ENCODE measurements at places on chromosomes 7 and 10.

DNA sequence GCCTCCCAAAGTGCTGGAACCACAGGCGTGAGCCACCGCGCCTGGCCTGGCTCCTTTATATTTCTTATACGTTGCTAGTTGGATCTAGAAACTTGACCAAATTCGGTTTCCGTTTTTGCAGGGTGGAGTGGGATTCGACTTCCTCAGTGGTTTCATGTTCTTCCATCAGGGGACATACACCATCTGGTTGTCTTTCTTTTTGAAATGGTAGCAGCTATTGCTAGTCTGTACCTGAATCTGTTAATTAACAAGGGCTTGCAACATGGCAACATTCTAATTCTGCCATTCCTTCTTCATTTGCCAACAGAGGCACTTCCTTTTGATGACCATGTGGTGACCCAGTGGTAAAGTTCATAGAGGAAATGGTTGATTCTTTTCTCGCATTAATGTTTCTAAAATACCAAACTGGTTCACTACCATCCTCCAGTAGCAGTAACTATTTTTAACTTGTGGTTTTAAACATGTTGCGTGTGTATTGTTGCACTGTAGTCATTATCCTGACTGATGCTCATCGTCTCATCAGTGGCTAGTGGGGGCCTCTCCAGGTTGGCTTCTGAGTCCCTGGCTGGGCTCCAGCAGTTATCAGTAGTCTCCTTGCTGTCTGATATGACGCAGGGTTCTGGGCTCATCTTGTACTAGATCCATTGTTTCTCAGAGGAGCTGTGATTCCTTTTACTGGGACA, 159.2 kb downstream of the RGS10 start:
- no peak for DNase-seq

- DNase-seq, result no peak
Observed at GRCh38 chr10:3948843-3949242, 163.8 kb upstream of the KLF6 start.

DNA sequence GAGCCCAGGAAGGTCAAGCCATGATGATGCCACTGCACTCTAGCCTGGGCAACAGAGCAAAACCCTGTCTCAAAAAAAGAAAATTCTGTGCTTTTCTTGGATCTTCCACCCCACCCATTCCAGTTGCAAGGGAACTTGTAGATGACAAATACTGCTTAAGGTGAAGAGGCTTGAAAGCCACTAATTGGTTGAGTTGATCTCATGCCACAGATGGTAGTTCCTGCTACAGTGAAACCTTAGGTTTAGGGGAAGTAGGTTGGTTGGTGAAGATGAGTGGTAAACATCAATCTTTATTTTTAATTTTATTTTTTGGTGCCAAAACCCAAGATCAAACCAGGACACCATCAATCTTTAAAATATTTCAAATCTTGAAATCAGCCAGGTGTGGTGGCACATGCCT, 2.9 kb upstream of the GDI2 start:
- DNase-seq, result no peak

DNA sequence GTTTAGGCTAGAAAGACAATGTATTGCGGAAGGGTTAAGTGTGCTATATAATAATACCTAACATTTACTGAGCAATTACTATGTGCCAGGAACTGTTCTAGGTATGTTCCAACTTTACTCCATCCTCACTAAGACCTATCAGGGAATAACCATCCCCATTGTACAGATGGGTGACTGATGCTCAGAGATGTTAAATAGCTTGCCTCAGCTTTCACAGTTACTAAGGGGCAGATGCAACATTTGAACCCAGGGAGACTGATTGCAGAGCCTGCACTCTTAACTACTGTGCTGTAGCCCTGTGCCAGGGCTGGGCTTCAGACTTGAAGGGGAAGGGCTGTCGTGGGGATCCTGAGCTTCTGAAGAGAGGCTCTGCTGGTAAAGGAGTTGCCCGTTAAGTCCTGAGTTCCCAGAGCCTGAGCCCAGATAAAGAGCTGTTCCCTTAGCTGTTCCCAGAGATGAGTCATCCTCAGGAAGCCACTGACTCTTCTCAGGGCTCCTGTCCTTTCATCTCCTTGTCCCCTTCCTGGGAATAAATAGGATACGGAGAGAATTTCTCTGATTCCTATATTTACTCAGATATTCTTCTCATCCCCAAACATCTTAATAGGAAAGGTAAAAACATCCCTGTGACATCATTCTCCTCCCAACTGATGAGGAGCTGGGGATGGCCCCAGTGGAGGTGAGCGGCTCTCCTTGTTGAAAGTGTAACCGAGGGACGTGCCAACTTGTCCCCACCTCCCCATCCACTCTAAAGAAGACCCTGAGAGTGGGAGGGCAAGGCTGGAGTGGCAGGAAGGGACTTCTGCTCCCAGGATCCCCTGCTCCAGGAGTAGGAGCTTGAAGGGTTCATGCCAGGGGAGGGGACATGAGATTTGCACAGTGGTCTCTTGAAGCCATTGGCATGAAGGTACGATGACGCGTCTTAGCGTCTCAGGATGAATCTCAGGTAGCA, 28.0 kb upstream of the HABP2 start:
- no peak for DNase-seq

GRCh38 chr7:39265641-39266591, 288.2 kb downstream of the POU6F2 start:
- DNase-seq, result no peak

DNA sequence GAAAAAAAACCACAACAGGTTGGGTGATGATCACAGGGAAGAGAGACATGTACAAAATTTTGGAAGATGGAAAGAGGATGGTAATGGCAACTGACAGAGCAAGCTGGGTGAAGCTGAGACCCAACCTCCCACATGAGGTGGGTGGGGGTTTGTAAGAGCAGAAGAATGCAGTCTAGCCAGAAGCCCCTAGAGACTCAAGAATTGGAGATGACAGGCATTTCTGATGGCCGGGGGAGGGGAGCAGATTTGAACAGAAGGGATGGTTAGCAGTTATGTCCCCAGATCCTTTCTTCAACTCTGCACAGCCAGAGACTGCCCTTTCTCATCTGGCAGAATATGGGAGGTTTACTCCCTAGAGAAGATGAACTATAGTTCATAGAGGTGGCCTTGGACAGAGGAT, 208.0 kb downstream of the GALNT17 start:
- no peak for DNase-seq

- DNase-seq, result no peak
Observed at GRCh38 chr10:123126246-123126645, 9.5 kb upstream of the HMX3 start.

DNA sequence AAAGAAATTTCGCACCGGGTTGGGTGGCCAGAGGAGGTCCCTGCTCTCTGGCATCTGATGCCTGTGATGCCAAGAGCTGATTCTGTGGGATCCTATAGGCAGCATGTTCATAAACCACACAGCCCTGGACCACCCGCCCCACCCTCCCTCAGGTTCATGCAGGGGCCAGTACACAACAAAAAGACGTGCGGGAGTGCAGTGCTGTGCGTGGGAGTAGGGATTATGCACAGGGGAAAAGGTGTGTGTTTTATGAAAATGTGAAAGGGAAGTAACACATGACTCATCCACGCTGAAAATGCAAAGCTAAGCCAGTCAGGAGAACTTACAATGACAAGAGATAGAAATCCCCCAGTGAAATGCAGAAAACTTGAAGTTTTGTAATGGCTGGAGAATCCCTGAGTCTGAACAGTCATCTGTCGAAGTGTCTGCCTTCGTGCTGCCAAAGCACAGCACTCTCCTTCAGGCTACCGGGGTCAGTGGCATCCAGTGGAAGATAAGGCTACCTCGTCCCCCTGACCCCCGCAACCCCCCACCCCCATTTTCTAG, 1.1 kb downstream of the KIAA1217 start:
- DNase-seq, result no peak

DNA sequence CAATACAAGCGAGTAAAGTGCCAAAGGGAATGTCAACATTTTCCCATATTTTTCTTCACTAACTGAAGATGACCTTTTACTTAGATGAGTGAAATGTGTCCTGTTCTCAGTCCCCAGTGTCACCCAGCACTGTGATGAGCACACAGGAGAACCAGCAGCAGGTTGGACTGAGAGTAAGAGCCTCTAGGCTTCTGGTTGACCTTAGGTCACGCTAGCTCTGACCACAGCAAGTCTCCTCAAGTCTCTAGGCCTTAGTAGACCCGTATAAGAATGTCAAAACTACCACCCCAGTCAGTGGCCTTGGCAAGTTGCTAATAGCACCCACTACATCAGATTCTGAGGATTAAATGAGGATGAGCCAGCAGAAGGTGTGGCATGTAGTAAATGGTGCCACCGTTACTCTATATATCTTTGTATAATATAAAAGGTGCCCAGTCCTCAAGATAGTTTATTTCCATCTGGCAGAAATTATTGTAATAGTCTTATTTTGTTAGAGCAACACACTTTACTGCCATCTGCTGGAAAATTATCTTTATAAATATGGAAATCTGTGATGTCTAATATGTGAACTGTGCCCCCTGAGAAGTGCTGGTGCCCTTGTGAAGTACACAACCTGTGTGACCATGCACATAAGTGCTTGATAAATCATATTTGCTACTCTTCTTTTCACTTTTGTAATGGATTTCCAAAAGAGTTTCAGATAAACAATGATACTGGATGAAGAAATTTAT, 75.7 kb downstream of the SPAG6 start:
- DNase-seq, result no peak

DNA sequence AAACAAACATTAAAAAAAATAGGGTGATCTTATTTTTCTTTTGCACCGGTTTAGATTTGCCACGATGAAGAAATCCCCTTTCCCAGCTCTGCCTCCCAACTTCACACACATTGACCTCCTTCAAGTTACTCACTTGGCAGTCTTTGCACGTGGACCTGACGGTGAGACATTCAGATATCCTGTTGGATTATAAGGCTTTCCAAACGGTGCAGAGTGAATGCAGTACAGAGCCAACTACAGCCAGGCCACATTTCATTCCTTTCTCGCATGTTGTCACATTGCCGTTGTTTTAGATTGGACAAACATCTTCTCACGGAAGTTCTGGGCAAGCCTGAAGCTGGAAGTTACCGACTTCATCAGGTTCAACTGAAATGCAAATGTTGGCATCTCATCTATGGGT, 159.2 kb downstream of the HDAC9 start:
- no peak for DNase-seq

Measured in stimulated activated CD4-positive, alpha-beta T cell treated with anti-CD3 and anti-CD28 coated beads, Interleukin-12 subunit alpha, Interleukin-12 subunit beta, amount 100 ng/mL, for 24 hours (primary cell).